NCI-H460 (cell line): ENCODE measurements at places on chromosomes 16 and 17. TPM values are rescaled to one million over a fixed set of nuclear protein-coding genes. Genes with fewer than 3 reads are reported as not detected.

The SSH2 gene
- 7.6 and 8.3 TPM in 2 replicates for total RNA-seq

The IRX6 gene
- total RNA-seq: not detected in 2 replicates

The ZNF598 gene
- 35.1 and 37.1 TPM in 2 replicates for total RNA-seq

The ZNF821 gene
- total RNA-seq: 3.5 and 5.5 TPM in 2 replicates

The ATP2C2 gene
- not detected in 2 replicates for total RNA-seq

The PTX4 gene
- total RNA-seq: 0.15 TPM in 1 of 2 replicates, not detected in the other

The ANKRD13B gene
- 14.7 and 19.1 TPM in 2 replicates for total RNA-seq
